ENCODE measurements at places on chromosomes 3 and 15. TPM values are rescaled to one million over a fixed set of nuclear protein-coding genes. Genes with fewer than 3 reads are reported as not detected.
A peak's percentile ranks its signal among the peaks of the same experiment; 100 is the strongest.

- H3K4me1 ChIP-seq: peaks cover 15% of the 10 kb centered on the region
- no peaks in the 10 kb centered on the region for H3K27me3 ChIP-seq
- no peak overlapping the region for H3K27ac ChIP-seq
- DNase-seq: no peak
- H3K4me3 ChIP-seq: no peak overlapping the region
- H3K36me3 ChIP-seq: no peaks in the 10 kb centered on the region
These were observed 2.4 kb downstream of the HYKK start for GRCh38 chr15:78509726-78510312.

GRCh38 chr3:86991840-86992435 is 989 bp upstream of the VGLL3 start:
- peak overlapping the region; percentile 88 for H3K4me3 ChIP-seq
- H3K4me1 ChIP-seq: peaks cover 50% of the 10 kb centered on the region
- no peaks in the 10 kb centered on the region for H3K27me3 ChIP-seq

DNA sequence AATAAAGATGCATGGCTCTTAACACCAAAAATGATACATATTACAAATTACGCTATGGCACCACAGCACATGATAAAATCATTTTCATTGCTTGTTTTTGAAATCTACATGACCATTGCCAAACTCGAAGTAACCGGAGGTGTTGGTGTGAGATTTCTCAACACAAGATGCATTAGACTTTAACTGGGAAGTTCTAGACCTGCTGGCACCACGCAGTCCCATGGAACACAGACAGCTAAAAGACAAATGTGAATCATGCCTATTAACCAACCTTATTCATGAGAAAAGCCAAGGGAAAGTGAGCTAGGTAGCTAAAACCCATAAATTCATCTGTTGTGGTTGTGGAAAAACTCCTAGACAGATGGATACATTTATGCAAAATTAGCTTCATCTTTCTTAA is 595.4 kb downstream of the FOXP1 start:
- H3K4me1 ChIP-seq: peaks cover 64% of the 10 kb centered on the region
- H3K27me3 ChIP-seq: no peaks in the 10 kb centered on the region
- no peak for DNase-seq
- peaks cover 58% of the 10 kb centered on the region for H3K36me3 ChIP-seq
- H3K4me3 ChIP-seq: no peak overlapping the region
- H3K27ac ChIP-seq: peak overlapping the region; percentile 93

DNA sequence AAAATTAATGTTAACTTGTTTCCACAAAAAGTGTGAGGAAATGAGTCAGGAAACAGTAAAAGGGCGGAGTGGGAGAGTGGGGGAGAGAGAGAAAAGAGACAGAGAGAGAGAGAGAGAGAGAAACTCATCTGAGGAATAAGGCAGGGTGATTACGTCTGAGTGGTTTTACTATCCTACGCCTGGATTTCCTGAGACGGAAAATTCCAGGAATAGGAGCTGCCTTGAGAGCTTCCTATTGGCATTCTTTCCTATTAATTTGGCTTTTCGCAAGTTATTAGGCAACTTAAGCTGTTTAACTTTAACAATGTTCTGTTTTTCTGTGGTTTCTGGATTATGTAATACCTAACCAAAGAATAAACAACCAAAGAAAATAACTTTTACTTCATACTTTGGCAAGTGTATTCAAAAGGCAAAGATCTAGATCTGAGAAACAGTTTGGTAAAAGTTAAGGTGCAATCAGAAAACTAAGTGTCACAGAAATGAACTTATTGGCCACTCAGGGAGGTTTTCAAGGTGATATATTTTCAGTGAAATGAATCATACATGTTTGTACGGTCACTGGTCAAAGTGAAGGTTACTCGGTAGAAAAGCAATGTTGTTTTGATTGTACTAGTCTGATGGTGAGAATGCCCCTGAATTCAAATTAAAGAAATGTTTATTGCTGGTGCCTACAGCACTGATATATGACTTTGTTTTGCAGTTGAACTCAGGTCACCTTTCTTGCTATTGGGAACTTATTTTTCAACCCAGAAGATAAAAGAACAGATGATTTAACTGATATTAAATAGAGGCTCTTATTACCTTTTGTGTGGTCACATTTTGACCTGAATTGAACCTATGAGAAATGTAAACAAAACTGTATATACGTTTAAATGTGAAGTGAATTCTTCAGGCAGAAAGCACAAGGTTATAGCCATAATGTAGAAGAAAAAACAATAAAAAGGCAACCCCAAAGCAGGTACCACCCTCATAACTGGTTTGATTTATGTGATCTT is 39.9 kb upstream of the TNFSF10 start:
- peak overlapping the region; percentile 69 for H3K4me3 ChIP-seq
- H3K27ac ChIP-seq: peak overlapping the region; percentile 92
- H3K27me3 ChIP-seq: no peaks in the 10 kb centered on the region
- no peak for DNase-seq
- H3K4me1 ChIP-seq: peaks cover 18% of the 10 kb centered on the region

- H3K27me3 ChIP-seq: no peaks in the 10 kb centered on the region
- H3K27ac ChIP-seq: peak overlapping the region; percentile 37
- peaks cover 67% of the 10 kb centered on the region for H3K4me1 ChIP-seq
- DNase-seq: no peak
- no peak overlapping the region for H3K4me3 ChIP-seq
These were observed 51.5 kb downstream of the IGF1R start for GRCh38 chr15:98699591-98700424.

- DNase-seq: no peak
- H3K4me3 ChIP-seq: no peak overlapping the region
These were observed 38.5 kb downstream of the FBLN2 start for GRCh38 chr3:13587442-13587841.

- H3K27me3 ChIP-seq: no peaks in the 10 kb centered on the region
- H3K4me3 ChIP-seq: no peak overlapping the region
- peaks cover 33% of the 10 kb centered on the region for H3K36me3 ChIP-seq
- H3K4me1 ChIP-seq: no peaks in the 10 kb centered on the region
- no peak overlapping the region for H3K27ac ChIP-seq
These were observed 90.2 kb downstream of the DCUN1D1 start for GRCh38 chr3:182889948-182890629.

GRCh38 chr3:148707601-148708380 is 10.1 kb downstream of the AGTR1 start:
- H3K27ac ChIP-seq: peak overlapping the region; percentile 70
- no peak for DNase-seq
- no peak overlapping the region for H3K4me3 ChIP-seq
- H3K4me1 ChIP-seq: peaks cover 27% of the 10 kb centered on the region
- no peaks in the 10 kb centered on the region for H3K27me3 ChIP-seq

Gene POLG
- total RNA-seq: 52.0 TPM

Gene SCN11A
- 0.18 TPM for total RNA-seq

Gene POLQ
- total RNA-seq: 1.2 TPM

Gene AHSG
- total RNA-seq: not detected
